ENCODE measurements at places on chromosomes 12 and 14.

DNA sequence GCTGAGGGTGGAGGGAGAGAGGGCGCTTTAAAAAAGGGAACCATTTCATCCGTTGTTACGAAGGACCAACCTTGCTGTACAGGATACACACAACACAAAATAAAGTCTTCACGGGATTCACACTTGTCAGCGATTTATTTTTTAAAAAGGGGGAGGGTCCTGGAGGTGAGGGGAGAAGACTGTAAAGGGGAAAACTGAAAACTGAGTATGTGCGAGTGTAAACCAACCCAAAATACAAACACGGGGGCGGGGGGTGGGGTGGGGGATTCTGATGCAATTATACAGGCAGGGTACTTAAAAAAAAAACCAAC lies 499 bp upstream of the PRKAG1 start:
- no peak for DNase-seq

DNA sequence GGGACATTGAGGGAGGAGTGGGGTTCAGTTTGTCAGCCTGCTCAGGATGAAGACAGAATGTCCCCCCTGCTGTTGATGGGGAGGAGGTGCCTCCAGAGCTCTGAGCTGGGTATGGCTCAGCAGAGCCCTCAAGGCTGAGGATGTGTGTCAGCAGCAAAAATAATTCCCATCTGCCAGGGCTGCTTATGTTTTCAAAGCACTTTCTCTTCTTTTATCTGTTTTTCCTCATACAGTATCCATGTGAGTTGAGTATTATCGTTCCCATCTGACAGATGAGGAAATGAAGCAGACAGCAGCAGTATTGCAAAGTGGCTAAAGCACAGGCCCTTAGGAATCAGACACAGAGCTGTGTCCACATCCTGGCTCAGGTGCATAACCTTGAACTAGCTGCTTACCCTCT lies 94.1 kb downstream of the SLC8A3 start:
- no peak for DNase-seq

- DNase-seq = no peak
These were observed 167.0 kb upstream of the FKBP4 start for GRCh38 chr12:2627835-2628191.

DNA sequence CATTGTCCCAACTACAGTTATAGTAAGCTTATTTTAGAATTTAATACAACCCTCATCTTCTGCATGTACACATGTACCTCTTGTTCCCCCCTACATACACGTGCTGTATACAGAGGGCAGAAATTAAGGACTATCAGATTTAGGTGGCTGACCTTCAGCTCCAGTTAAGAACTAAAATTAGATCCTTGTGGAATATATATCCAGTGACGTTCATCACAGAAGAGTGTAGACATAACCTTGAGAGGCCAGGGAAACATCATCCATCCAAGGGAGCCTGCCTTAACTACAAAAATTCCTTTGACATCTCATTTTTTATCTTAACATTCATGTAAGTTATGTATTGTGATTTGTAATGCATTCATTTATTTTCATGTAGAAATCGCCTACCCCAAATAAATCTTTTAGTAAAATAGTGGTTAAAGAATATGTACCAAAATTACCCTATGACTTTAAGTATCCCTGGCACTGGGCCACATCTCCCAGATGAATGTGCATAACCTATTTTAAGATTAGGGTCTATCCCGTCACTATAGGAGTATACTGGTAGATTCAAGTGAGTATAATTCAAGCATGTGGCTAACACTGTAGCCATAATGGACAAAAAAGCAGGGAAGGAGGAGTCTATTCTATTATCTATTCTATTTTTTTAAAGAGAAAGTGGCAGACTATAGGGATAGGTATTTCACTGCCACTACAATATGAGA lies 27.5 kb downstream of the RIC8B start:
- DNase-seq = no peak

GRCh38 chr14:40402957-40403356 lies 970.7 kb upstream of the FBXO33 start:
- DNase-seq = no peak

DNA sequence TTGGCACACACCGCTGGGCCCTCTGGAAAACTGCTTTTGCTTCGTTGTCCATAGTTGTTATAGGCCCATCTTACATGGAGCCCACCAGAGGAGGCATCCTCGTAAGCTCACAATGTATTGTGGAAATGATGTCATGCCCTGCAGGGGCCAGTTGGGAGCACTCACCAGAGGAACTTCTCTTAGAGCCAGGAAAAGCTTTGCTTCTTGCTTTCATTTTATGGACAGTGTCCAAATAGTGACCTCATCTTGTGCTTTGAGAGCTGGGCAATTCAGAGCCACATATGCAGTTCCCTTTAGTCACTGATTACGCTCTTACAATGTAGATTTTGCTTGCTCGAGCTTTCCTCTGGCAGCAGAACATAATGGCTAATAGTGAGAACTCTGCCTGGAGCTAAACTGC lies 275.6 kb downstream of the AACS start:
- peak; percentile 22 for DNase-seq

DNA sequence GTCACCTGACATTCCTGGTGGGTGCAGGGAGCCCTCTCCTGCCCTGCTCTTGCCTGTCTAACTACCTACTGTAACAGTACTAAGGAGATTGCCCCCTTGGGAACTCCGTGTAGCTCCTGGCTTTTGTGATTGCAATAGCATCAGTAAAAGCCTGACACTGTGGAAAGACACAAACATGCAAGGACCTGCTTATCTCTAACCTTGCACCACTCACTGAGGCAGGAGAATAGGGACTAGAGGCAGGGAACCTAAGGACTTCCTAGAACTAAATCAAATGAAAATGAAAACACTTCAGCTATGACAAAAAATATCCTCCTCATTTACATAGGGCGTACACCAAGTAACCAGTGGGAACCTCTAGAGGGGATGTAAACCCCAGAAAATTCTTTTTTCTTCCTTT lies 28.5 kb downstream of the TUBA1A start:
- DNase-seq = no peak

DNA sequence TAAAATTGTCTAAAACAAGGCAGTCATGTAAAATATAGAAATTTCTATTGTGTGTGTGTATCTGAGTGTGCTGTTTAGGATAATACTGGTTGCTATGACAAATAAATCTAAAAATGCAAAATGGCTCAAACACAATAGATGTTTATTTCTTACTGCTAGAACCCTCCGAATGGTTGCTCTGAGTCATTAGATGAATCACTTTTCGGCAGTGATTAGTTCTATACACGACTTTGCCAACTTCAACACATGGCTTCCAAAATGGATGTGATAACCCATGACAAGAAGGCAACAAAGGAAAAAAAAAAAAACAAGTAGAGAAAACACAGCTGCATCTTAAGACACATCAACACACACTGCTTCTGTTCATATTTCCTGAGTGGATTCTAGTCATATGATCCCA lies 729.2 kb downstream of the AACS start:
- no peak for DNase-seq
